ENCODE measurements at places on chromosomes 11 and 22.
A peak's percentile ranks its signal among the peaks of the same experiment; 100 is the strongest.

- peak; percentile 73 for DNase-seq
These were observed 2.2 kb downstream of the PAK1 start for GRCh38 chr11:77471558-77472193.

DNA sequence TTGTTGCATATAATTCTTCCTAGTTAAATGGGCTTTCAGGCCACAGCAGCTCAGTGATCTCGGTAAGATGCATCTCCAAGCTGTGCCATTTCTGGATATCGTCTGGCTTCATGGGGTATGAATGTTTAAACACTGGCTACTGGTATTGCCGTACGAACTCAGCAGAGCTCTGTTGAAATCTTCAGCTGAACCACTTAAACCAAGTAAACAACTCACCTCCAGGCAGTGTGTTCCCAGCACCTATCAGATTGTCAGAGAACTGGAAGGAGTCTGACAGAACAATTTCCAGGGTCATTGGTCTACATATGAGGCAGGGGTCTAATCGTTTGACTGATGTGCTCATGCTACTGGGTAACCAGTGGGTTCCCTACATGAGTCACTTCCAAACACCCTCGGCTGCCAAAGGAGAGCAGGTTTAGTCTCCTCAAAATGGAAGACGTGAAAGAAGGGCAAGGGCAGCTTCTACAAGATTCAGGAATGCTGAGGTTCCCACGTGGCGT is 93.2 kb upstream of the BMAL1 start:
- no peak for DNase-seq

GRCh38 chr22:39508393-39508792 is 6.3 kb downstream of the MIEF1 start:
- DNase-seq, result no peak

DNA sequence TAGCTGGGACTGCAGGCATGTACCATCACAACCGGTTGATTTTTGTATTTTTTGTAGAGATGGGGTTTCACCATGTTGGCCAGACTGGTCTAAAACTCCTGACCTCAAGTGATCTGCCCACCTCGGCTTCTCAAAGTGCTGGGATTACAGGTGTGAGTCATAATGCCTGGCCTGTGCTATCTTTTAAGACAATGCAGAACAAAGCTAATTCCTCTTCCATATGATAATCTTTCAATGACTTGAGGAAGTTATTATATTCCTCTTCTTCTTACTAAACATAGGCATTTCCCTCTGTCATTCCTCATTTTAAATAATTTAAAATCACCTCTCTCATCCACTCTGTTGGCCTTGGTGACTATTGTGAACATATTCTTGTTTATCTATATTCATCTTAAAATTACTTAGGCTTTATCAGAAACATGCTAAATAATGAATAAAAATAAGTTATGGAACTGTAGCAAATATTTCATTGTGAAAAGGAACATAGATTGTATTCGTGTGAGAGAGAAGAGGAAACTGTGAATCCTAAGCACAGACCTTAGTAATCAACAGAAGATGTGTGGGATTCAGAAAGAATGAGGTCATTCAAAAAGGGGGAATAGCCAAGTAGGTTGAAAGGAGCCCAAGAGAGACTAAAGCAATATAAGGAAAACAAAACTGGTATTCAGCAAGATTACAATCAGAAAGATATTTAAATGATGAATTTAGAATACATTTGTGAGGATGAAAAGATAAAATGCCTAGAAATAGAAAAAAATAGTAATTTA is 269.4 kb downstream of the TTC28 start:
- no peak for DNase-seq

- no peak for DNase-seq
These were observed 7.7 kb upstream of the OR8B12 start for GRCh38 chr11:124551189-124551588.

GRCh38 chr22:33470456-33470855 is 412.3 kb upstream of the SYN3 start:
- DNase-seq, result no peak

DNA sequence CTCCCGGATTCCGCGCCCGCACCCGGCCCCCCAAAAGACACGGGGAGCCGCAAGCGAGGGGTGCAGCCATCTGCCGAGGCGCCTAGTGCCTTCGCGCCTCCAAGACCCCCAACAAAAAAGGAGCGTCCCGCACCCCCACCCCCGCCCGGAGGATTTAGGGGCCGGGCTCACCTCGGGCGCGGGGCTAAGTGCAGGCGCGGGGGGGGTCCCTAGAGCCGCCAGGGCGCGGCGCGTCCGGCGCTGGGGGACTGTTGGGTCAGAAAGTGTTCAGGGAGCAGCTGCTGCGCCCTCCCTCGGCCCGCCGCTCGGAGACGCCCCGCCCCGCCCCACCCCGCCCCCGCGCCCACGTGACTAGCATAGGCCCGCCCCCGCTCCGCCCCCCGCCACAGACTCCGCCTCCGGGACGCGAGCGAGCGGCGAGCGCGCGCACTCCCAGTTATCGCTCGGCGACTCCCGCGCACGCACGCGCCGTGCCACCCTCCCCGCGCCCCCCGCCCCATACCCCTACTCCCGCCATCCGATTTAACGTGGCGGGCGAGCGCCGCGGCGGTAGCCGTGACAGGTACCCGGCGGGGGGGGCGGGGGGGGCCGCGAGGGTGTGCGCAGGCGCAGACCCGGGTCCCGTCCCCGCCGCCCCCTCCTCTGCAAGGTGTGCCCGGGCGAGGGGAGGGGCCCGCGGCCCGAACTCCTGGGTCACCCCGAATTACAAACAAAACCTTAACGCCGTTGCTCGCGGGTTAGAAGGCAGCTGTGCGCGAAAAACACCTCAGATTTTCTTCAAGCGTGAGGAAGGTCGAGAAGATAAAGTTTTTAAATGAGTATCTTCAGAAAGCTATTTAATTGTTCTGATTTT is 56.2 kb downstream of the KCNJ4 start:
- DNase-seq, result no peak

- DNase-seq, result peak; percentile 46
These were observed 43.1 kb upstream of the GRAMD1B start for GRCh38 chr11:123386796-123387510.

GRCh38 chr11:109783840-109784239 is 309.4 kb upstream of the ZC3H12C start:
- no peak for DNase-seq

- no peak for DNase-seq
These were observed 692.1 kb downstream of the OPCML start for GRCh38 chr11:132840191-132840590.

- DNase-seq, result no peak
These were observed 4.5 kb downstream of the LMNTD2 start for GRCh38 chr11:555780-556661.

DNA sequence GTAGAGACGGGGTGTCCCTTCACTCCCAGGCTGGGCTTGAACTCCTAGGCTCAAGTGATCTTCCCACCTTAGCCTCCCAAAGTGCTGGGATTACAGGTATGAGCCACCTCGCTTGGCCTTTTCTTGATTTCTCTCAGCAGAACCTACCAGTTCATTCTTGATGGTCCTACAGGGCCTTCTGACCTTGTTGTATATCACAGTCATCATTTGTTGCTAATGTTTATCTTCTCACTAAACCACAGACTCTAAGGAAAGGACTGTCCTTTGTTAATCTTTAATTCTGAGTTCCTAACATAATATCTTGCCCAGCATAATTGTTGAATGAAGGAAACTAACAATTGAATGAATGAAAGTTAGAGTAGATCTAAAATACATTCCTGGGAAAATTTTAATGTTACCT is 22.0 kb upstream of the ZC3H12C start:
- DNase-seq, result no peak

- no peak for DNase-seq
These were observed 813.2 kb downstream of the BRD1 start for GRCh38 chr22:49014227-49015201.

DNA sequence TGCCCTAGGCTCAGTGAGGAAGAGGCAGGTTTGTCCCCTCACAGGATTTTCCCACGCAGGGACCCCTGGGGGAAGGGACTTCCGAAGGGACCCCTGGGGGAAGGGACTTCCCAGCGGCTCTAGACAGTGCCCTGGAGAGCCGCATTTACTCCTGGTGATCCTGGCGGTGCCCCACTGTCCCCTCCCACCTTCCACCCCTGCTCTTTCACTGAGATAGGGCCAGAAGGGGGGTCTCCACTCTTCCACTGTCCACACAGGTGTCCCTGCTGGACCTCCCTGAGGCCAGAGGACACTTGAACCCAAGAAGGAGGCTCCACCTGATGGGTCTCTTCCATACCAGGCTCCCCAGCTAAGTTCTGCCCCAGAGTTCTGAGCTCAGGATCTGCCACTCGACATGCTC is 1333.9 kb downstream of the BRD1 start:
- DNase-seq, result no peak

DNA sequence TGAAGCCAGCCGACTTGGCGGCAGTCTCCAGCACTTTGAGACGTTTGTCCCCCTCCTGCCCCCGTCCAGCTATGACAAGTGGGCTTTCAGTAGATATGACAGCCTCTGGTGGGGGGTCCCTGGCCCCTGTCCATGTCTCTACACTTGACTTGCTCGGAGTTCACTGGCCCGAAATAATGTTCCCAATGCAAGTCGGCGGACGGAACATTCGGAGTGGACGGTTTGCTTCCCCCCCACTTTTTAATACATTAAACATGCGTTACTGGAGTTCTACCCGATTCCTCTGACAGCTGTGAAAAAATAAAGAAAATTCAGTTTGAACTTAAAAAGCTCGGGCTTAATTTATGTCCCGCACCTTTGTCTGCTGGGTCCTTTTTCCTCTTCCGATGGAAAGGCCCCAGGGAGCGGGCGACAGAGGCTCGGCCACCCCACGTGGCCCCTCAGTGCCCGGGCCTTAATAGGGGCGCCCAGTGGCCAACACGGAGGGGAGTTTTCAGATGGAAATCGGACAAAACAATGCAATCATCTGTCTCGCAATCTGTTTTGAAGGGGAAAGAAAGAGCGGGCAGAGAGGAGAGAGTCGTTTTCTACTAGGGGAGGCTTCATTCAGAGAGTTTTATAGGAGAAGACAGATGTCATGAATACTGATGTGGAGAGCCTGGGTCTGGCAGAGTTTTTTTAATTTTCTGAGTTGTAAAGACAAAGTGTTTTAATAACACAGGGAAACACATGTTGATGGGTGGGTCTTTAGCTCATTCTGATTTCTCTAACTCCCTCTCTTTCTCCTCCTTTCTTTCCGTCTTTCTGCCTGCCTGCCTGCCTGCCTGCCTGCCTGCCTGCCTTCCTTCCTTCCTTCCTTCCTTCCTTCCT is 50.2 kb downstream of the SMIM38 start:
- no peak for DNase-seq

DNA sequence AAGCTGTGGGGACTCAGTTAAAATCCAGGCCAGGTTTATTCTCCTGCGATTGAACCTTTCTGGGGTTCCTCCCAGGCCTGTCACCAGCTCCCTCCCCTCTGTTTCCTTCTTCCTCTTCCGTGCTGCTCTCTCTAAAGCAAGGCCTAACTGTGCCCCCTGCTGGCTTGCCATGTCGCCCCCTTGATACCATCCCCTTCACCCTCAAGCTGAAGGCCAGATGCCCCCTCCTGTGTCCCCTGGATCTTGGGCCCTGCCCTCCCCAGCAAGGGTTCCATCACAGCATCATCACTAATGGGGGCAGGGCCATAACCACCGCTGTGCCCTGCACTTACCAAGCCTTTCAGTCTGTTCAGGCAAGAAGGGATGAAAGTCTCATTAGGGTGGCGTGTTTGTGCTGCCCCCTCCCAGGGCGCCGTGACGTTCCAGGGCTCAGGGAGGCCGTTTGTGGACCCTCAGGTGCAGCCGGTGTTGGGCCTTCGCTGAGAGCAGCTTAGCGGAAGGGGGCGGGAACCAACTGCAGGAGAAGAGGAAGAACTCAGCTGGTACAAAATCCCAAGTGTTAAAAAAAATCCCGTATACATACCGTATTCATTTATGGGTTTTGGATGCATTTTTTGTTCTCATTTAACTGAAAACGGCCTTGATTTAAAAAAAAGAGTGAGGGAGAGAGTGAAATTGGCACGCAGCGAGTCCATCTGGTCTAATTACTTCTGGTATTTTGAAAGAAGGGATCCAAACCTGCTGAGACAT is 69.9 kb downstream of the MPPED1 start:
- DNase-seq, result no peak

DNA sequence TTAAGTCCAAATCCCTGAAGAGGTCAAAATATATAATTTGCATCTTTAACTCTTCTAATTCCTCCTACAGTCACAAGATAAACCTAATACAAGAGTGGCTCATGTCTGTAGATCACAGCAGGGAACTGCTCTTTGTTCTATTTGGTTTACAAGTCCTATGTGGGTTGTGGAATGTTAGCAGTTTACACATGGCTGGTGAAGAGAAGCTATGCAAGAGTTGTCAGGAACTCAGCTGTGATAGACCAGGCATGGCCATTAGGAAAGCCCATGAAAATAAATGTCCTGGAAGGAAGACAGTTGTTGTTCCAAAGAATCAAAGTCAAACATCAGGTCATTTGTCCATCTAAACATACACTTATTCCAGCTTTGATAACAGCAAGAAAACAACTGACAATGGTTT is 312.4 kb upstream of the PITPNB start:
- no peak for DNase-seq

DNA sequence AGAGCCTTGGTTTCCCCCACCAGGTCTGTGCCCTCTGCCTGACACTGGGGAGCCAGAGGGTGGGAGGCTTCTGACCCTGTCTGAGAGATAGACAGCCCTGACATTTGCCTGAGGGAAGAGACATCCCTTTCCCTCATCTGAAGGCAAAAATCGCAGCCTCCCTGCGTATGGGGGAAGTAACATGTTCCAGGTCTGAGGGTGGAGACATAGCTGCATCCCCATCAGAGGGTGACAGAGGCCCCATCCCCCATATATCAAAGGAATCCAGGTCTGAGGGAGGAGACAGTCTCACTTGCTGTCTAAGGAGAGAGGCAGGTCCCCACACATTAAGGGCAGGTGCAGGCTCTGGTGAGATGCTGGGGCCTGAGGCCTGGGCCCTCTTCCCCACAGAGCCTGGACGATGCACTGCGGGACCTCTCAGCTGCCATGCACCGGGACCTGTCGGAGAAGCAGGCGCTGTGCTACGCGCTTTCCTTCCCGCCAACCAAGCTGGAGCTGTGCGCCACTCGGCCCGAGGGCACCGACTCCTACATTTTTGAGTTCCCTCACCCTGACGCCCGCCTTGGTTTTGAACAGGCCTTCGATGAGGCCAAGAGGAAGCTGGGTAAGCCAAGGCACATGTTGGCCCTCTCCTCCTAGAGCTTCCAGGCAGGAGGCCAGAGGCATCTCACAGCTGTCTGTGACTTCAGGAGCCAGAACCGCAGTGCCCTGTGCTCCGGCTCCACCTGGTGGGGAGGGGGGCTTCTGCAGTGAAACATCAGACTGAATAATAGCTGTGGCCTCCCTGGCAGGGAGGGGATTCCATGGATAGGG is 16.1 kb upstream of the RELT start:
- DNase-seq, result no peak
